Dermis microvascular lymphatic vessel endothelial cell (primary cell): ENCODE measurements at places on chromosomes 4 and X.

GRCh38 chr4:150211016-150211415 lies 132.8 kb downstream of the DCLK2 start:
- no peak for DNase-seq

DNA sequence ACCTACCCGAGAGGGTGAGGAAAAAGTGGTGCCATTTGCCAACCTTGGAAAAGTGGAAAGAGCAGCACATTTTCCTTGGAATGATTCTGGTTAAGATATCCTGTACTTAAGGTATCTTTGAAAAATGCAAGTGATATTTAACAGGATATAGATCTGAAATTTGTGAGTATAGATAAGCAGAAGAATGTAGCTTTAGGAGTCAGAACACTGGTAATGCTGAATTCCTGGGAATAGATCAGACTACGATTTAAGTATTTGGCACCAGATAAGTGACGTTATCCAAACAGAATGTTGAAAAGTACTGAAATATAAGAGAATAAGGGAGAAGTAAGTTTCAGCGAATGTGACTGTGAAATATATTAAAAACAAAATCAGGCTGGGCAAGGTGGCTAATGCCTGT lies 210.1 kb downstream of the PCDH7 start:
- no peak for DNase-seq

DNA sequence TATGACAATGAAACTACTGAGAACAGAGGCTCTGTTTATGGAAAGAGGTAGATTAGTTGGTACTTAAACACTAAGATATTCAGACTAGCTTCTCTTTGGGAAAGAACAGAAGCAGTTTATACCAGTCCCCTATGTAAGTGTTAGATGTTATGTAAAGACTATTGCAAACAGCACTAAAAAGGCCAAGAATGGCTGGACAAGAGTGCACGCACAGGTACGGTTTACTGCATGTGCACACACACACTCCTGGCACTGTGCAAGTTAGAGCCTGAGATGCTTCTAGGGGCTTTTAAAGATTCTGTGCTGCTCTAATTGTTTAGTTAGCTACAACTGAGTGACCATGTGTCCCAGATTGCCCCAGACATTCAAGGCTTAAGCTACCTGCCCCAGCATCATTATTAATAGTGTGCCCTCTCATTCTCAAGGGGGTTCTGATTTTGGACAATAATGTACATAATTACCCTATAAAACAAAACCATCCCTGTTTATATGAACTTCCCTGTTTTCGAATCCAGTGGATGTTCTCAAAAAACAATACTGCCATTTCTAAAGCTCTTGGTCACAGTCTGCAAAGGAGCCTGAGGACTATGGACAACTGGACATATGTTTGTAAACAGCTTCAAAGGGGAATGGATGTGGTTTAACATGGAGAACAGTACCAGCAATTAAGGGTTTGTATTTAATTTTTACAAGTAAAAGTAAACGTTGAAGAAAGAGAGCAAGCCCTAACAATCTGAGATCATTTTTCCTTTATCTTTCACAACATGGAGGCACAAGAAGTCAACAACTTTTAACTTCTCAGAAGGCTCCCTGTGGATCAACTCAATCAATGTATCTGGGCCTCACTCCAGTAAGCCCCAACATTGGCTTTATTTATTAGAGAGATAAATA lies 2.0 kb downstream of the SETD7 start:
- peak; percentile 10 for DNase-seq

GRCh38 chrX:3532581-3533085 lies 180.8 kb downstream of the PRKX start:
- no peak for DNase-seq

- DNase-seq: no peak
Observed at GRCh38 chr4:184197536-184198082, 20.1 kb downstream of the ENPP6 start.

GRCh38 chr4:77699731-77700210 lies 94.2 kb downstream of the CXCL13 start:
- DNase-seq: peak; percentile 81

GRCh38 chrX:13345438-13345837 lies 25.6 kb upstream of the ATXN3L start:
- DNase-seq: no peak

DNA sequence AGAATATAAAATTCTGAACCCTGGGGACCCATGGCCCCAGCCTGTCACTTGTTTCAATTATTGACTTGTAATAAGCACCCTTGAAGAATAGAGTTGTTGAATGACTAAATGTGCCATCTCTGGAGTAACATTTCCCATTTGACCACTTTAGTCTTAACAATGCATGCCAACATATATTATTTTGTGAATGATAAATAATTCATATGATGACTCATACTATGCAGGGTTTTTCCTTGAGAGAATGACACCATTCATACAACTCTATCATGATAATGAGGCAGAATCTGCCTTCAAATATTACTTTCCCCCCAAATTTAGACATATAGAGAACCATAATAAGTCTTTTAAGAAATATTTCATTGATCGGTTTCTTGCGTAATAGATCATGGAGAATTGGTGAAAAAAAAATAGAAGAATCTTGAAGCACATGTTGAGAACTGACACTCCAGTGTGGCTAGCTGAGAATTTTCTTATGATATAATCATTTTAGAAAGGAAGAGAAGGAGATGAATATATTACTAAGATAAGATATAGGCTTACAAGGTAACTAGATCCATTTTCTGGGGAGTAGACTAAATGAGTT lies 404.5 kb downstream of the GRXCR1 start:
- DNase-seq: no peak

DNA sequence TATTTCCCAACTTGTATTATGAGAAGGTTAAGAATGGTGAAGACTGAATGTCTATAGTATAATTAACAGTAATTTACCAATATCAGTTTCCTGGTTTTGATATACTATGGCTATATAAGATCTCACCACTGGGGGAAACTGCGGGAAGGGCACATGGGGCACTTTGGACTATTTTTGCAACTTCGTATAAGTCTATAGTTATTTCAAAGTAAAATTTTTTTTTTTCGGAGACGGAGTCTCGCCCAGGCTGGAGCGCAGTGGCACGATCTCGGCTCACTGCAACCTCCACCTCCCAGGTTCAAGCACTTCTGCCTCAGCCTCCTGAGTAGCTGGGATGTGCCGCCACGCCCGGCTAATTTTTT lies 46.1 kb downstream of the CXorf58 start:
- no peak for DNase-seq

- no peak for DNase-seq
Observed at GRCh38 chr4:150906987-150907633, 108.0 kb downstream of the LRBA start.

- DNase-seq: no peak
Observed at GRCh38 chr4:25958110-25958509, 44.1 kb downstream of the SMIM20 start.

GRCh38 chrX:110531873-110532580 lies 173.4 kb downstream of the RTL9 start:
- DNase-seq: no peak

- no peak for DNase-seq
Observed at GRCh38 chrX:905848-906566, 275.4 kb downstream of the SHOX start.

DNA sequence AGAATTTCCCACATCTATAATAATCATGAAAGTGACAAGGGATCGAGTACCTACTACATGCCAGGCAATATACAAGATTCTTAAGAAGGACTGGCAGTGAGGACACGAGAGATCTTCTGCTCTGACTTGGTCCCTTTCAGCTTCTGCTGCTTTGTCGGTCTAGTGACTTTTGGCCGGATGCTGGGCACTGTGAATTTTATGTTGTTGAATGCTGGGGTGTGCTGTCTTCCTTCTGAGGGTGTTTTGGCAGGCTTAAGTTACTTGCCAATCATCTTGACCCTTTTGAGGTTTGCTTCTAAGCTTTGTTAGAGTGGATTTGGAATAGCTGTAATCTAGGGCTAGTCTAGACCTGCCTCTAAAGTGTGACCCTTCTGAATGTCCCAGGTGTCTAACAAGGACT lies 23.5 kb downstream of the NAT8L start:
- DNase-seq: no peak

GRCh38 chr4:172850838-172851237 lies 317.8 kb upstream of the GALNT7 start:
- DNase-seq: no peak

DNA sequence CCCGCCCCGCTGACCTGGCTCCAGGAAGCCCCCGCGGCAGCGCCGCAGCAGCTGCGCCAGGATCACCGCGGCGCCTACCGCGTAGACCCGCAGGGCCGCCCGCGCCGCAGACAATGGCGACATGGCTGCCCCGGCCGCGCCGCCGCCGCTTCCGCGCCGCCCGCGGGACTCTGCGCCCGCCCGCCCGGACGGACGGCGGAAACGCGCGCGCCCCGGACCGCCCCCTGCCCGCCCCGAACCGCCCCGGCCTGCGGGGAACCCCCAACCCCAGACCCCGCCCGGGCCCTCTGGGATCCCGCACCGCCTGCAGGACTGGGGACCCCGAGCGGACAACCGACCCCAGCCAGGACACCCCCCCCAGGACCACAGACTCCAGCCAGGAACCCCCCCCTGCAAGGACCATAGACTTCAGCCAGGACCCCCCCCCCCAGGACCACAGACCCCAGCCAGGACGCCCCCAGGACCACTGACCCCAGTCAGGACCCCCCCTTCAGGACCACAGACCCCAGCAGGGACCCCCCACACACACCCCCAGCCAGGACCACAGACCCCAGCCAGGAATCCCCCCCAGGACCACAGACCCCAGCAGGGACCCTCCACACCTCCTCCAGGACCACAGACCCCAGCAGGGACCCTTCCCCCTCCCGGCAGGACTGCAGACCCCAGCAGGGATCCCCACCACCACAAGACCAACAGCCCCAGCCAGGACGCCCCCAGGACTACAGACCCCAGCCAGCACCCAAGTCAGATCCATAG lies at the start of the genes DHRSX and ZBED1:
TSS of gene DHRSX (minus strand) at position 174 of the 756 bp plus-strand sequence. CDS start at position 123, 51 bp downstream.
TSS of gene ZBED1 (minus strand) at position 174 of the 756 bp plus-strand sequence. CDS start 10,257 bp downstream, outside the sequence.
- DNase-seq: peak; percentile 43

DNA sequence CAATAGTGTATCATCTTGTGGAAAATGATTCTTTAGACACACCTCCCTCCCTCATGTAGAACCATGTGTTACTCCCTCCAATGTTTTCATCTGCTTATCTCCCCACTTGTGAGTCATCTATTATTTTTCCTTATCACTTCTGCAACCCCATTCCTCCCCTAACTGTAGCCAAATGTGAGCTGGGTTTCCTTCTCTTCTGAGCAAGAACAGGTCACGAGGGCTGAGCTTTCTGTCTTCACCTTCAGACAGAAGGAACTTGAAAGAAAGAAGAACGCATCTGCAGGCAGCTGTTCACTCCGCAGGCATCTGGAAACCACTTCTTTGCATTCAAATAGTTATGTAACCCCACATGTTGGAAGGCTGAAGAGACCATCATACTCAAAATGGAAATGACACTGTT lies 1.8 kb downstream of the PPP1R2C start:
- peak; percentile 12 for DNase-seq

DNA sequence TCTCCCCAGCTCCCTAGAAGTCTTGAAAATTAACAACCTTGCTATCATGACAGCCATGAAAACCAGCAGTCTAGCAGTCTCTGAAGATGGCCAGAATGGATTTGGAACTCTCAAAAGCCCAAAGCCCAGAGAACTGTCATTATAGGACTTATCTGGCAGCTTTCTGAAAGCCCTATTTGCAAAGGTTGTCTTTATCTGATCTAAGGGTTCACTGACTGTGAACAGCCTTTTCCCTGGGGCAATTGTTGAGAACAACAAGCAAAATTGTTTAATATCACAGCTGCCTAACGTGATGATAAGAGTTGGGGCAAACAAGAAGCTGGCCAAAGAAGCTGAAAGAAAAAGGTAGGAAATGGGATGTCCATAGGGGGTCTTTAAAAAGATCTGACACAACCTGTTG lies 20.9 kb upstream of the KLHL8 start:
- no peak for DNase-seq

DNA sequence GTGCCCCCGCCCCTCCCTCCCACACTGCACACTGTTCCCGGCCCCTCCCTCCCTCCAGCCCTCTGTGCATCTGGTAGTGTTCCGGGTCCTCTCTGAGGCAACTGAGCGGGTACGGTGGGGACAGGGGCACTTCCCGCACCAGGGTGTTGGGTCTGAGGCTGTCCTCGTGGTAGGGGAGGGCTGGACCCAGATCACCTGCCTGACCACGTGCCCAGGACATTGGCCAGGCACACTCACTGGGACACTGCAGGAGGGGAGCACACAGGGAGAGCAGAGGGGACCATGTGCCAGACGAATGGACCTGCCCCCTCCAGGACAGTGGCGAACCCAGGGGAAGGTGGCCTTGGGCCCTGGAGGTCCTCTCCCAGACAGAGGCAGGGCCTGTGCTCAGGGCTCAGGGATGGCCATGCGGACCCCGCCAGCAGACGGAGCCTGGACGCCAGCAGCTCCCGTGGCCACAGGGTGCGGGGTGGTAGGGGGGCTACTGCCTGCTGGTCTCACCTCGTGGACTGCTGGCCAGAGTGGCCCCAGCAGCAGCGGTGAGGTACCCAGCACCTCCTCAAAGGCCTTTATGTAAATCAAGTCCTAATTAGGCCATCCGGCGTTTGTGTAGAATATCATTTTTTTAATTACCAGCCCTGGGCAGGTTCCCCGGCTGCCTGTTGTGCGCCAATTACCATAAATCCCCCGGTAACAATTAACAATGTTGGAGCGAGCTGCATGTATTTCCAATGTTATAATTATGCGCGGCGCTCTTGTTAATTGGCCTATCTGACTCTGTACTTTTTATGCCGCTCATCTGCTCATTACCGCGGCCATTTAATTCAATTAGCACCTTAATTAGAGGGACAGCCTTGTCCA lies 106.9 kb downstream of the FAM53A start:
- no peak for DNase-seq

DNA sequence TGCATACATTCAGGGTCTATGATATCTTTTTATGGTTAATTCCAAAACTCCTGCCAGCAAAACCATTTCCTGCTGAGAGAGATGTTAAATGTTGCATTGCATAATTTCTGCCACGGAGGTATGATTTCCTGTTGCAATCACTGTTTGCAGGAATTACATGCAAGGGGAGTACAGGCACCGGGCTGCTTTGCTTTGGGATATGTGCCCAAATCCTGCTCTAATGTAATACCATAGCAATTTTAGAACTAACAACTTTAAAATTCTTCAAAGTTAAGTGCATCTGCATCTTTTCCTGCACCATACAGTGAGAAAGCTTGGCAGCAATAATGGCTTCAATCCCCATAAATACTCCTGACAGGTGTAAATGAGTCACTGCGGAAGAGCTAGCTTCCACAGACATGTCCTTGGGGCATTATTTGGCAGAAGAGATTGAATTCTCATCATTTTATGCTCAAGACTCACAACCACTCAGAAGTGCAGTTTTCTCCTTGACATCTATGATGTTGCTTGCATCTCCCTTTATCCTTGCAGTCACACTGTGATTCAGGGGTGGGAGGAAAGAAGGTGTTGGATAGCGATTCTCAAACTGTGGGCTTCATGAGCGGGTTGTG lies 29.6 kb downstream of the TRIM2 start:
- peak; percentile 76 for DNase-seq

- DNase-seq: no peak
Observed at GRCh38 chr4:42656679-42656943, 294 bp downstream of the ATP8A1 start.

GRCh38 chr4:88705223-88705622 lies 7.6 kb upstream of the NAP1L5 start:
- DNase-seq: no peak

GRCh38 chr4:71429106-71429505 lies 90.3 kb downstream of the SLC4A4 start:
- DNase-seq: no peak

GRCh38 chr4:152399246-152399645 lies 136.6 kb downstream of the FBXW7 start:
- DNase-seq: no peak
